Fibroblast of pulmonary artery (primary cell): ENCODE measurements at places on chromosomes 12 and 14.
A peak's percentile ranks its signal among the peaks of the same experiment; 100 is the strongest.

- peak; percentile 44 for DNase-seq
These were observed 409.3 kb downstream of the PRKD1 start for GRCh38 chr14:29518335-29518734.

GRCh38 chr12:98359856-98360255 lies 155.5 kb upstream of the TMPO start:
- DNase-seq = no peak

DNA sequence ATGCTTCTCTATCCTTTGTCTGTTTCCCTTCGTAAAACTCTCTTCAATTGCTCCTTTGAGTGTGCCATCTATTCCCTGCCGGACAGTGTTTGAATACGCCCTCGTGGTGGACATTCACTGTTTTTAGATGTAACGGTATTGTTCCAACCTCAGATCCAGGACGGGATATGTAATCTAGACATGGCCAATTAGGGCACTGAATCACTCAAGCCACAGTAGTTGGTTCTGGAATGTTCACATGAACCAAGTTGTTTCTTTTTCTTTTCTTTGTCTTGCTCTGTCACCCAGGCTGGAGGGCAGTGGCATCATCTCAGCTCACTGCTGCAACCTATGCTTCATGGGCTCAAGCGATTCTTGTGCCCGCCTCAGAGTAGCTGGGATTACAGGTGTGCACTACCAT lies 204.2 kb upstream of the PLXNC1 start:
- DNase-seq = no peak

GRCh38 chr12:26740991-26741390 lies 92.0 kb downstream of the ITPR2 start:
- no peak for DNase-seq

DNA sequence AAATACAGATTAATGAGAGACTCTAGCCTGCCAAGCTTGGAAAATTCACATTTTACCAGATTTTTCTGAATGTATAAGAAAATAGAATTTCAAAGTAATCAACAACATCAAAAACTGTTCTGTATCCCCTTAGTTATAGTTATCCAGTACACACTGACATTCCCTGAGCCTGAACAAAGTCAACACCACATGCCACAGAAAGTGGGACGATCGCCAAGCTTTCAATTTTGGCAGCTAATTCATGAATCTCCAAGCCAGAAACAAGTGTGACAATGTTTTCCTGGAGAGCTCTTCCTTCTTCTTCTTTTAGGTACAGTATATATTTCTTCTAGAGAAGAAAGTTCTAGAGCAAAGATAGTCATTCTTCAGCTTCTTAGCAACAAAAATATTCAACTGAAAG lies 290.2 kb downstream of the PRKD1 start:
- DNase-seq = peak; percentile 85

DNA sequence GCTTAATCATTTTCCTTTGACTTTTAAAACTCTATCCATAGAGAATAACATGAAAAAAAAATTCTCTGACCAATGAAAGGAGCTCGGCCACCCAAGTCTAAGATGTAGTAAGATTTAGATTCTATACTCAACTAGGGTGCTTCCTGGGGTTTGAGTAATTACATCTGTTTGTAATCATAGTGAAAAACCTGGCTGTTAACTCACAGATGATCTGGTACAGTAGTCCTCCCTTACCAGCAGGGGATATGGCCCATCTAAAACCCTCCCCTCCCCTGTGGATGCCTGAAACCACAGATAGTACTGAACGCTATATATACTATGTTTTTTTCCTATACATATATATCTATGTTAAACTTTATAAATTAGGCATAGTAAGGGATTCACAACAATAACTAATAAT lies 89.2 kb downstream of the DAAM1 start:
- DNase-seq = no peak

DNA sequence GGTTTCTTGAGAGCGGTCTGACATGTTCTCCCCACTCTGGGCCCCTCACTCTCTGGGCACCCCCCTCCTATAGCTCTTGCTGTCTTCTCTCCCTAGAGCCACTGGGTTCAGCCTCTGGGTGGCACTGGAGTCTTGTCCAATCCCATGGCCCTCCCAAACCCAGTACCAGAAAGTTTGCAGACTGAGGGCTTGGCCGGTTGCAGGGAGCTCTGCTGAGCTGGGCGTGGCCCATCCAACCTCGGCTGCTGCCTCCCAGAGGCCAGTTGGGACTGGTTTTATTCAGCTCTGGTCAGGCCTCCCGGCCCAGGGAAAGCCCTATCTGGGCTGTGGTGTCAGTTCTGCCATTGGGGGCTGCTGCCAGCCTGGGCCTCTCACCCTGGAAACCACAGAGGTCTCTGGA lies 37.9 kb downstream of the ISCA2 start:
- peak; percentile 65 for DNase-seq

DNA sequence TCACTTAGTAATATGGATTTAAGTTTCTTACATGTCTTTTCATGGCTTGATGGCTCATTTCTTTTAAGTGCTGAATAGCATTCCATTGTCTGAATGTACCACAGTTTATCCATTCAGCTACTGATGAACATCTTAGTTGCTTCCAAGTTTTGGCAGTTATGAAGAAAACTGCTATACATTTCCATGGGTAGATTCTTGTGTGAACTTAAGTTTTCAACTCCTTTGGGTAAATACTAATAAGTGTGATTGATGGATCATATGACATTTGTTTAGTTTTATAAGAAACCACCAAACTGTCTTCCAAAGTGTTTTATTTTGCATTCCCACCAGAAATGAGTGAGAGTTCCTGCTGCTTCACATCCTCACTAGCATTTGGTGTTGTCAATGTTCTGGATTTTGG lies 119.2 kb downstream of the NAV3 start:
- DNase-seq = no peak

DNA sequence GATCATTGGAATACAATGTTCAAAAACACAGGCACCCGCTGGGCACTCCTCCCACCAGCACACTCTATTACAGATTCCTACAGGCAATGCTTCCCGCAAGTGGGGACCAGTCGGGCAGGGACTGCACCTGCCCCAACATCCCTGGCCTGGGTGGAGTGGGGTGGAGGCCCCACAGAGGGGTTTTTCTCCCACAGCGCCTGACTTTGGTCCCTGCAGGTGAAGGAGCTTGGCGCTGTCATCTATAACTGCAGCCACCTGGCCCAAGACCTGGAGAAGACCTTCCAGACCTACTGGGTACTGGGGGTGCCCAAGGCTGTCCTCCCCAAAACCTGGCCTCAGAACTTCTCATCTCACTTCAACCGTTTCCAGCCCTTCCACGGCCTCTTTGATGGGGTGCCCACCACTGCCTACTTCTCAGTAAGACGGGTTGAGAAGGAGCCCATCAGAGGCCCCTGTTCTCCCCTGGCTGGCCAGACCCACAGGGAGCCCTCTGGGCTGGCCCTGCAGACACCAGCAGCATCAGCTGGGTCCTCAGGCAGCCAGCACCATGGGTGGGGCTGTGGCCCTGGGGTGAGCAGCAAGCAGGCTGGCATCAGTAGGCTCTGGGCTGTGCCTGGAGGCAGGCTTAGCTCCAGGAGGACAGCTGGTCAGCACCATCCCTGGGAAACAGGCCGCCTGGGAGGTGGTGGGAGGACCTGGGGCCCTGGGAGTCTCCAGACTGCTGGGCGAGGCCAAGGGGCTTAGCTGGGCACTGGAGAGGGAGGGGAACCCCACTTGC lies 6.0 kb downstream of the PLD4 start:
- DNase-seq = no peak

DNA sequence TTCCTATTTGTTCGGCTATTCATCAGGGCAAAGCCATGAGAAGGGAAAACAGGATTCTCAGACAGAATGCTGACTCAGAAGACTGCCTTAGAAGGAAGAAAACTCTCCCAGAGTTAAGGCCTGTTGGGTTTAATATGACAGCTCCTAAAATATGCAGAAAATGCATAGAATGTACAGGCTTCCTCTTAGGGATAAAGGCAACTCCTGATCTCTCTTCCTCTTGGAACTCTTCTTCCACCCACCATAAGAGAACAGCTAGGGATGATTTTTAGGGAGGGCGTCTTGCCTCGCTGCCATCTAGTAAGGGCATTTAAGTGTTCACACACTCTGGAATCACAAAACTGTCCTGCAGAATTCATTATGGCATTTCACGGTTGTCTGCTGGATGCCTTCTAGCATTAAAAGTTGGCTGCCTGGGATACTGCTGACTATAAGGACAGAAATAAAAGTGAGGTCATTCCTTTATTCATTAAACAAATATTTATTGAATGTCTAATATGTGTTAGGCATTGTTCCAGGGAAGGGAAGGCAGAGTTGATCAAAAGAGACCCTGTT lies 73.7 kb downstream of the DCAF5 start:
- peak; percentile 88 for DNase-seq

DNA sequence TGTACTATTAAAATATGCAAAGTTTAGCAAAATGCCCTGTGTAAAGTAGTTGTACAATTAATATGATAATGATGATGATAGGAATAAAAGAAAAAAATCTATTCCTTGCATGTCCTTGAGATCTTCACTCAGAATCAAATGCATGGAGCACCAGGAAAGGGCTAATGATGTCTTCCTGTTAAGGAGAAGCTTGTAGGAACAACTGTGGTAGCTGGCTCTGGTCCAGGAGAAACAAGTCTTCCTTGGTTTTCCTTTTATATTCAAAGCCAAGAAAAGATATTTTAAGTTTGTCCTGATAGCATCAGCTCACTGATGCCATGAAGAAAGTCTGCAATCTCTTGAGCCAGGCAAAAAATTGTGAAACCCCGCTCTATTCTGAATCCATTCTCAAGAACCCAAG lies 138.9 kb downstream of the PIK3C2G start:
- DNase-seq = peak; percentile 57

- no peak for DNase-seq
These were observed 66.8 kb upstream of the FICD start for GRCh38 chr12:108448246-108448645.
